Naive thymus-derived CD4-positive, alpha-beta T cell (primary cell): ENCODE measurements at places on chromosomes 16 and 17.

DNA sequence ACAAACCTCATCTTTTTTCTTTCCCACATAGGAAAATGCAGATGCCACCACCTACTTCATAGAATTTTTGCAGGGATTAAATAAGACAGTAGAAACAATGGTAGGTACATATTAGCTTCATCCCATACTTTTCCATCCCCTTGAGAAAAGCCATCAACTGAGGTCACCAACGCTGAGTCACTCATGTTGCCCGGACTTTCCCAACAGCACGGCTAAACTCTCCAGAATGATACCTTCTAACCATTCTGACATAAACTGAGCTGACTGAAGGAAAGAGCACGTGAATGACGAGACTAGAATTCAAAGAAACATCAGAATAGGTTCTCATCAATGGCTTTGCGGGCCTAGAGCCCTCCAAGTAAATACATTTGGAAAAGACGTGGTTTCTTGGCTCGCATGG is 146.0 kb upstream of the RCVRN start:
- no peak for DNase-seq

DNA sequence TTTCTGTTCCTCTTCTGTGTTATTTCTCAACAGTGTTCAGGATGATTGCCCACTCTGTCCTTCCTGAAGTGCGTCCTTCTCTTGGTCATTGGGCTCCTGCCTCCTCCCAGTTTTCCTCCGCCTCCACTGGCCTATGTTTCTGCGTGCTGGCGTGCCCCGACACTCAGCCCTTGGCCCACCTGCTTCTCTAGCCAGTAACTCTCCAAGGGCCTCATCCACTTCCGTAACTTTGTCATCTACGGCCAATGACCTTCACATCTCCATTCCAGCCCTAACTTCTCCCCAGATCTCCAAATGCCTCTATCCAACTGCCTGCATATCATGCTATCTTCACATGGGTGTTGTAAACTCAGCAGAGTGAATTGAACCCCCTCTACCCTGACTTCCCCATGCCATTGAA is 39.6 kb upstream of the RPL38 start:
- DNase-seq = no peak

- no peak for DNase-seq
Observed at GRCh38 chr16:22124583-22125284, 32.4 kb downstream of the VWA3A start.

DNA sequence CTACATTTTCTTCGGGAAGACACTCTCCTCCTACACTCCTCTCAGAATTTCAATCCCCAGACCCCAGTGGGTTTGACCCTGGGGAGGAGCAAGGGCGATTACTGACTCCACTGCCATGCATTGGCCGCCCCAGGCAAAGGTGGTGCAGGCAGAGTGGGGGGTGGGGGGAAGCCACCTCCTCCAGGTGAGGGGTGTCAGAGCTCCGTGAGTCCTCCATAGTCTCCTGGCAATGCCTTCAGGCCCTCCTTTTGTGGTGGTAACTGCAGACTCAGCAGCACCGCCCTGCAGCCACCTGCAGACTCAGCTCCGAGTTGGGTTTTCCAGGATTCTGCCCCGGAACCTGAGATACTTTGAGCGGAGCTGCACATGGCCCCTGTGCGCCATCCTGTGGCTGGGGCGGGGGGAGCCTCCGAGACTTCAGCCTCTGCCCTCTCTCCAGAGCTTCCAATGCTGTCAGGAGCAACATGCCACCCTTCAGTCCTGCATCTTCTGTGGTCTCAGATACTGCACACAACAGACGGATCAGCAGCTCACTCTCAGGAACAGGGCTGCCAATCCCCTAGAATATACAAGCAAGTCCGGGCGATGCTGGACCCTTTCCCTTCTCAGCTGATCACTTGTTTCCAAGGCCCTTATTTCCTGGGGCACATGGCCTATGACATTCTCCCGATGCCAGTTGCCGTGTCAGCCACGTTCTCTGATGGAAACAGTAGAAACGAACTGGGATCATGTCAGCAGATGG is 2.4 kb upstream of the SLC47A2 start:
- no peak for DNase-seq

DNA sequence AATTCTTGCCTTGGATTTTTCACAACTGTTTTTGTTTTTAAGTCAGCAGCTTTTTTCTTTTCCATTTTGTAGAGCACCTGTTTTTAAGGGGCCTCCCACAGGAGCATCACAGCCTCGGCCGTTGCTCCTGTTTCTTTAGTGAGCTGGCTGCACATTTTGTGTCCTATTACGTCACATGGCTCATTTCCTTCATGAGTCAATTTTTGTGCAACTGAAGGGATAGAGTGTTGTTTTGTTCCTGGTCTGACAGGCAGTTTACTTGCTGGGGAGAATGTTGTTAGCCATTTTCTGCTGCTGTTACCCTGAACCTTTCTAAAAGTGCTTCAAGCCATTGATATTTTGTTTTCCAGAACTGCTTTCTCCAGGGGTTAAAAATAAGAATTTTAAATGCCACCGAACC is 45.0 kb upstream of the CRISPLD2 start:
- DNase-seq = no peak

GRCh38 chr17:57879437-57880085 is 29.7 kb upstream of the MRPS23 start:
- DNase-seq = no peak

- no peak for DNase-seq
Observed at GRCh38 chr17:69908626-69909368, 166.2 kb upstream of the KCNJ16 start.

- DNase-seq = no peak
Observed at GRCh38 chr16:883340-883739, 82.8 kb upstream of the GNG13 start.

GRCh38 chr16:81286190-81286589 is 28.6 kb upstream of the GAN start:
- DNase-seq = no peak

DNA sequence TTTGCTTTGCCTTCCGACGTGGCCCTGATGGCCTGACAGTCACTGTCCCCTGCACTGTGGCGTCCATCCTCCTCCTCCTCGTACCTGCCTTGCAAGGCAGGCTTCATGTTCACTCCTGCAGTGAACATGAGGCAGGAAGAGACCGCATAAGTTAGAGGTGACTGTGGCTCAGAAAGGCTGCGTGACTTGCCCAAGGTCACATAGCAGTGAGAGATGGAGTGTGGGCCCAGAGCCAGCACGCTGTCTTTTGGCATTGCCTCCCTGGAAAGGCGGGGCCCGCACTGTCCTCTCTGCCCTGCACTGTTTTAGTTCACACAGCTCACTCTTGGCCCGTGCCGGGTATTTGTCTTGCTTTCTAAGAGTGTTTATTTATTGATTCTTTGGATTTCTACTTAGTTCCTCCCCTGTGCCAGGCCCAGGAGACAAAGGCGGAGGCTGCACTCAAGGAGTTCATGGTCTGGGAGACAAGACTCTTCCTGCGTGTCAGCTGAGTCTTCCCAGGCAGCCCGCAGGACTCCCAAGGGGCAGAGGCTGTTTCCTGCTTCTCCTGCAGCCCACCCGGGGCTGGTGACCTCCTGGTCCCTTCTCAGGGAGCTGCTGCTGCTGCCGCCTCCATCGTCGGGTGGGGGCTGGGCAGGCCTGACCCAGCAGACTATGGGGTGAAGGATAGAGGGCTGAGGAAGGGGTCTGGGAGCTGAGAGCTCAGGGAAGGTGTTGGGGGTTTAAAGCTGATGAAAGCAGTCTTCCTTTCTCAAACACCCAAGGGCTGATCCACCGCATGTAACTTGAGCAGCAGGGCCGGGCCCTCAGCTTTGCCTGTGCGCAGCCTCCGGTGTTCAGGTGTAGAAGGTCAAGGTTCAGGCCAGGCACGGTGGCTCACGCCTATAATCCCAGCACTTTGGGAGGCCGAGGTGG is 12.7 kb downstream of the CYGB start:
- no peak for DNase-seq

DNA sequence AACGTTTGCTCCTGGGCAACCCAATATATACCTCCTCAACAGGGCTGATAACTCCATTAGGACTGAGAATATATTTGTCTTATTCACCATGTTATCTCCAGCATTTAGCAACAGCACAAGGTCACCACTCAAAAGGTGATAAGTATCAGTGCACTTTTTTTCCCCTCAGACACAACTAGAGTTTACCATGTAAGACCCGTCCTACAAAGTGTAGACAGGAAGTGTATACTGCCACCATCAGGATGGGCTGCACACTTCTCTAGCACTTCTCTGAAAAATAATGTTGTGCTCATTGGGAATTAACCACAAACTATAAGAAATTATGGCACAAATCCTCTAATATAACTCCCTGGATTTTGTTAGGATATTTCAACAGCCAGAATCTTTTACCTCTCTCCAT is 5.7 kb upstream of the VAT1L start:
- DNase-seq = no peak

DNA sequence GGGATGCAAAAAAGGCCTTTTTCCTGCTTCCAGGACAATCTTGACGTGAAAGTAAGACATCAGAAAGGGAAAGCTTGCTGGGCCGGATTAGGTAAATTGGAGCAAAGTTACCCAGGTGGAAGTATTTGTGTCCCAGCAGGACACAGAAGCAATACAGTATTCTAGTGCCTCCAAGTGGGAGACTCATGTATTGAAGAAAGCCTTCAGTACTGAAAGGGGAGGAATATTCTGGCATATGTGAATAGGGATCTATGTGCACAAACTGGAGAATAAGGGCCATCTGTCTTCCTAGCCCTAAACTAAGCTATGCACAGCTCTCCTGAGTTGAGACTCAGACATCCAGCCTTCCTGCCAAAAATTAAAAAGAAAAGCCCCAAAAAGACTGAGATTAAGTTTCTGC is 327.3 kb upstream of the CDH8 start:
- no peak for DNase-seq

GRCh38 chr16:87464691-87465300 is 28.0 kb downstream of the ZCCHC14 start:
- no peak for DNase-seq

DNA sequence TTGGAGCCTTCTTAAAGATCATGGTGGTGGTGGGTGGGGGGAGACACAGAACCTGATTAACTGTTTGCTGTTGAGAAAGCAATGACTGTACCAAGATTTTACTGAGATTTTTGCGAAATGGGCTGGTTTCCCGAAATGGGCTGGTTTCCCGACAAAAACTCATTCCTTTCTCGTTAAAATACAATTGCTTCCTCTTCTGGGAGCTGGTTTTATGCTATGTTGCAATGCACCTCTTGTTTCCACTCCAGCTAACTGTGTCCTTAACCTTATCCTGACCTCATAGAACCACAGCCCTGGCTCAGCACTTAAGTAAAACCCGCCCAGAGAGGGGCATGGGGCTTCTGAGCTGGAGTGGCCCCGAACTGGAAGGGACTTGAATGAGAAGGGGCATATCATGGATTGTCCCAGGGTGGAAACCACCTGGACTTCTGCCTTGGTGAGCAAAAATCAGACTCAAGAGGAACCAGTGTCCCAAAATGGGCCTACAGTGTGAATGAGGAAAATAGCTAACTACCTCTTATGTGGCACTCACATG is 20.9 kb downstream of the FAM20A start:
- DNase-seq = no peak

GRCh38 chr17:38958756-38959155 is 8.4 kb downstream of the FBXO47 start:
- no peak for DNase-seq

DNA sequence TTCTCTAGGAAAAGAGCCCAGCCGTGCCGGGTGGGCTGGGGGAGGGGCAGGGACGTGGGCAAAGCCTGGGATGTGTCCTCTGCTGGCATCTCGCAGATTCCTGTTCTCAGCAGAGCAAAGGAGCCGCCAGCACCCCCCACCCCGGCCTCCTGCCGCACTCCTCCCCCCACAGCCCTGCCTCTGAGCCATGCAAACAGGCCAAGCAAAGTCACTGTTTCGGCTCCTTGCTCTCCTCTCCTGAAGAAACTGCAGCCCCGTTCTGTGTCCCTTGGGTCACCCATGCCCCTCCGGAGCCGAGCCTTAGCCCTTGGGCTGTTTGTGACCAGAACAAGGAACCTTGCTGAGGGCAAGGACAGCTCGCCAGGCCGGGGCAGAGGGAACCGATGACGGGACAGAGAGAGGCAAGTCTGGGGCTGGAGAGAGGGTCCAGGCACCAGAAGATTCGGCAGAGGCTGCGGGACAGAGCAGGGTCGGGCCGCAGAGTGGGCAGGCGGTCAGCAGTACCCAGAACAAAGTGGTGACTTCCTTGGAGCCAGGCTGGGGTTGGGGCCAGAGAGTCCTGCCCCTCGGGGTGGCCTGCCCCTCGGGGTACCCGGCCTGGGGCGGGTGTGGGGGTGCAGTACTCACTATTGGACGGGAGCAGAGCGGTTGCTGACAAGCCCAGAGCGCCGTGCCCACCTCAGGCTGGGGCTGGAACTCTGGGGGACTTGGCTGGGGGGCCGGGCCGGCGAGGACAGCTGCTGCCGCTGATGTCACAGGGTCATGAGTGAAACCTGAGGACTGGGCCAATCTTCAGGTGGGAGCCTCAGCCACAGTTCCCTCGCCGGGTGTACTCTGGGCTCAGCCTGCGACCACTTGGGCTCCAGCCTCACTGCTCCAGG is 9.2 kb upstream of the PRR29 start:
- no peak for DNase-seq

- no peak for DNase-seq
Observed at GRCh38 chr17:67095803-67096202, 51.4 kb downstream of the CACNG1 start.

- DNase-seq = no peak
Observed at GRCh38 chr17:77068915-77069314, 71.9 kb upstream of the SEC14L1 start.

- DNase-seq = no peak
Observed at GRCh38 chr16:66904846-66905632, 13.6 kb downstream of the CDH16 start.

- no peak for DNase-seq
Observed at GRCh38 chr16:87918866-87919680, 17.3 kb downstream of the CA5A start.

DNA sequence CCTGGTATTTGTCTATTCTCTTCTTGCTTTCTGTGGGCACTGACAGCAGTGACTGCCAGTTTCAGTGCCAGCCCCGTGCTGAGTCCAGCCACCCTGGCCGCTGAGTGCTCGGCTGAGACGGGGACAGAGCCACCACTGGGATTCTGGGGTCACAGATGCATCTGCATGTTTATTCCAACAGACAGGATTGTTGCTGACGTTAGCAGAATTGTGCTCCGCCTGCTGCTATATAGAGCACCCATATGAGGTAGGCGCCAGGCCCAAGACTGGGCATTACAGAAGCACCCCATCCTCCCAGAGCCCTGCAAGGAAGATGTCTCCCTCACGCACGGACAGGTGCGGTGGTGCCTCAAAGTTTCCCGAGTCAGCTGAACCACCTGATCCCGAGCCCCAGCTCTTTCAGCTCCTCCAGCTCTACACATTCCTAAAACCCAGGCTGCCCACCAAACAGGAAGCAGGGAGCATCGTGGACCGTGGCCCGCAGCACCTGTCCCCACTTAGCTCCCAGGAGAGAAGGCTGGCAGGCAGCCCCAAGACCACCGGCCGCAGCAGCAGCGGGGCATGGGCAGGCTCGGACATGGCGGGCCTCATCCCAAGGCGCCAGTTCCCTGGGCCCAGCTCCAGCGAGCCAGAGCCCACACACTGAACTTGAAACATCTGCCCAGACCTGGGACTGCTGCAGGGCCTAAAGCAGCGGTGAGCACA is 44.9 kb upstream of the RASD1 start:
- no peak for DNase-seq

- DNase-seq = no peak
Observed at GRCh38 chr16:11431915-11432465, 86.7 kb downstream of the RMI2 start.
